ENCODE measurements at places on chromosomes 16 and 17. TPM values are rescaled to one million over a fixed set of nuclear protein-coding genes. Genes with fewer than 3 reads are reported as not detected.

PPM1E gene
- total RNA-seq = 15.5 TPM

PIPOX gene
- 3.3 TPM for total RNA-seq

GRCh38 chr17:42677921-42678781 is 1.4 kb upstream of the PLEKHH3 start:
- peak; percentile 81 for DNase-seq
- H3K27ac ChIP-seq = peak overlapping the region; percentile 99
- H3K36me3 ChIP-seq = no peaks in the 10 kb centered on the region
- peak overlapping the region; percentile 97 for H3K4me3 ChIP-seq
- H3K27me3 ChIP-seq = peaks cover 18% of the 10 kb centered on the region
- peaks cover 56% of the 10 kb centered on the region for H3K4me1 ChIP-seq

- peak; percentile 35 for DNase-seq
- H3K27ac ChIP-seq = no peak overlapping the region
- no peaks in the 10 kb centered on the region for H3K36me3 ChIP-seq
- peaks cover 8% of the 10 kb centered on the region for H3K4me1 ChIP-seq
- H3K27me3 ChIP-seq = no peaks in the 10 kb centered on the region
- no peak overlapping the region for H3K4me3 ChIP-seq
Measured at GRCh38 chr16:52861614-52862022, 191.1 kb downstream of the CHD9NB start.

AHSP gene
- not detected for total RNA-seq

DNA sequence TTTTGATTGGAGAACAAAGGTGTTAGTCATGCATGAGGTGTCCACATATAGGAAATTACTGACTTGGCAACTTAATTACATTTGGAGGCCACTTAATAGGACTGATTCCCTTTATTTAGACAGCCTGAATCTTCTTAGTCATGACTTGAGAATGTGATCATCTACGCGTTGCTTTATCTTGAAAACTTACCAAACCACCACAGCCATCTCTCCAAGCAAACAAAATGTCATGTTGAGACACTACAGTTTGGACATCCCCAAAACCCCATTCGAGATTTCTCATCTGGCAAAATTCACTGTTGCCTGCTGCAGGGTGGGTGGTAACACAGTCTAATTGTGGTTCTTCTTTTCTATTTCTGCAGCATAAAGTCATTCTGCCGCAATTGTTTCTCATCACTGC is 176.5 kb upstream of the CDH5 start:
- H3K4me1 ChIP-seq = peaks cover 20% of the 10 kb centered on the region
- peaks cover 18% of the 10 kb centered on the region for H3K27me3 ChIP-seq
- no peaks in the 10 kb centered on the region for H3K36me3 ChIP-seq
- no peak overlapping the region for H3K27ac ChIP-seq
- H3K4me3 ChIP-seq = no peak overlapping the region

DNA sequence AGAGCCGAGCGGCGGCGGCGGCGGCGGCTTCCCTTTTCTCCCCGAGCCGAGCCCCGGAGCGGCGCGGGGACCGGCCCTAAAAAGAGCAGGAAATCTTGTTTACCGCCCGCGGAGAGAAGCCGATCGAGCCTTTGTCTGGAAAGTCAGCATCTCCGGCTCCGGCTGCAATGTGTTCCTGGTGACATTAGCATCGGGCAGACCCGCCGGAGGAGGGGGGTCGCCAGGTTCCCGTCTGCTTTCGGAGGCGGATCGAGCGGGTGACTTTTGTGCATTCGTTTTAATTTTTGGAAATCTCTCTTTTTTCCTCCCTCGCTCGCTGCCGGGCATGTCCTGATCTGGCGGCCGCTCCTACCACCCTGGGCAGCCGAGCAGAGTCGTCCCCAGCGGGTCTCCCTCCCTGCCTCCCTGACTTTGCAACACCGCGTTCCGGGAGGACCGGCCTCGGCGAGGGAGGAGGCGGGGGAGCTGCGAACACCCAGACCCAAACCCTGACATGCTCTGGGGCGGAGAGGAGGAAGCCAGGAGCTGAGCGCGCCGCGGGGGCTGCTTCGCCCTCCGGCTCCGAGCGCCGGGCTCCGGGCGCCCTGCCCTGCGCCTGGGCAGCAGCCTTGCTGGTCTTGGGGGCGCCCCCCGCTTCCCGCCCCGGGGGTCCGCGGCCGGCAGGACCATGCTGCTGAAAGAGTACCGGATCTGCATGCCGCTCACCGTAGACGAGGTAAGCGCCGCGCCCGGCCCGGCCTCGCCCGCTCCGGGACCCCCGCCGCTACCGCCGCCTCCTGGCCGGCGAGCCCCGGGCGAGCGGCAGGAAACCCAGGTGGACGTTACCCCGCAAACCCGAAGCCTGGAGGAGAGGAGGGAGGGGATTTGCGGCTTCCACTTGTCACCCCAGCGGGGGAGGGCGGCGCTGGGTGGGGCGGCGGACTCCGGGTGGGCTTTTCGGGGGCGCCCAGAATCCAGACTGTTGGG is 690 bp downstream of the PITPNC1 start:
- H3K27me3 ChIP-seq = no peaks in the 10 kb centered on the region
- peaks cover 7% of the 10 kb centered on the region for H3K36me3 ChIP-seq
- H3K4me3 ChIP-seq = peak overlapping the region; percentile 91

- no peaks in the 10 kb centered on the region for H3K4me1 ChIP-seq
- peaks cover 16% of the 10 kb centered on the region for H3K27me3 ChIP-seq
- H3K27ac ChIP-seq = no peak overlapping the region
Measured at GRCh38 chr16:23286131-23286532, 16.0 kb upstream of the SCNN1B start.

IFT20 gene
- 14.0 TPM for total RNA-seq

DNA sequence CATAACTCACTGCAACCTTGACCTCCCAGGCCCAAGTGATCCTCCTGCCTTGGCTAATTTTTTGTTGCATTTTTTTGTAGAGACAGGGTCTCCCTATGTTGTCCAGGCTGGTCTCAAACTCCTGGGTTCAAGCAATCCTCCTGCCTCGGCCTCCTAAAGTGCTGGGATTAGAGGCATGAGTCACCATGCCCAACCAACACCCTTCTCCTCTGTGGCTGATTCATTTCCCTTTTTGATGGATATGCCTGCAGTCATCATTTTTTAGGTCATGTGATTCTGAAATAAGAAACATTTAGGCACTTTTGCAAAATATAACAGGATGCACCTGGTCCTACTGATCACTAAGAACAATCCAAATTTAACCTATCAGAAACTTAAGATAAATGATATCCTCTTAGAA is 44.0 kb upstream of the YPEL2 start:
- H3K4me3 ChIP-seq = no peak overlapping the region
- no peaks in the 10 kb centered on the region for H3K36me3 ChIP-seq
- peaks cover 6% of the 10 kb centered on the region for H3K4me1 ChIP-seq
- no peak for DNase-seq
- no peak overlapping the region for H3K27ac ChIP-seq

GRCh38 chr17:51036084-51036483 is 84.6 kb downstream of the SPAG9 start:
- no peak for DNase-seq
- H3K27me3 ChIP-seq = no peaks in the 10 kb centered on the region
- H3K4me1 ChIP-seq = peaks cover 28% of the 10 kb centered on the region

DNA sequence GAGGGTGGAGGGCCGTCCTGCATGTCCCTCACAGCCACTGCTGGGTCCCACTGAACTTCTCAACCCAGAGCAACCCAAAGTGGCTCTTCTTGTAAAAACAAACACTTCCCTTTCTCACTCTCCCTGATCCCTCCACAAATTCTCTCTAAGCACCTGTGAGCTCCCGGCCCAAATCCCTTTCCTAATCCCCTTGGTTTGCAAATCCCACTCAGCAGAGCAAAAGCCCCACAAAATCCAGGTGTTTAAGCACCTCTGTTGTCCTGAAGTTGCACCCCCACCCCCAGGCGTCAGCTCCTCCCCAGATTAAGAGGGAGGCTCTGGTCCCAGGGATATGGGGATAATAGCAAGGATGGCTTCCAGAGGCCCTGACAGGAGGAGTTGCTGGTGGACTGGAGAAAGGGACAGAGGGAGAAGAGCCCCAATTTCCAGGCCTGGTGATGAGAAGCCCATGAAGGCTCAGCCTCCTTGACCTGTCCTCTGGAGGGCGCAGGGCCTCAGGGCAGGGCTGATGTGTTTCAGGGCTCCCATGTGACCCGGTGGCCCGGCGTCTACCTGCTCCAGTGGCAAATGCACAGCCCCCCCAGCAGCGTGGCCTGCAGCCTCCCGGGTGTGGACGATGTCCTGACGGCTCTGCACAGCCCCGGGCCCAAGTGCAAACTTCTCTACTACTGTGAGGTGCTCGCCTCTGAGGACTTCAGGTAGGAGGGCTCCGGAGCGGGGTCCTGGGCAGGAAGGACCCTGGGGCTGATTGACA is 23.0 kb downstream of the NAGPA start:
- H3K27me3 ChIP-seq = peaks cover 17% of the 10 kb centered on the region
- H3K36me3 ChIP-seq = no peaks in the 10 kb centered on the region
- H3K4me1 ChIP-seq = no peaks in the 10 kb centered on the region
- no peak overlapping the region for H3K4me3 ChIP-seq
- DNase-seq = no peak

DNA sequence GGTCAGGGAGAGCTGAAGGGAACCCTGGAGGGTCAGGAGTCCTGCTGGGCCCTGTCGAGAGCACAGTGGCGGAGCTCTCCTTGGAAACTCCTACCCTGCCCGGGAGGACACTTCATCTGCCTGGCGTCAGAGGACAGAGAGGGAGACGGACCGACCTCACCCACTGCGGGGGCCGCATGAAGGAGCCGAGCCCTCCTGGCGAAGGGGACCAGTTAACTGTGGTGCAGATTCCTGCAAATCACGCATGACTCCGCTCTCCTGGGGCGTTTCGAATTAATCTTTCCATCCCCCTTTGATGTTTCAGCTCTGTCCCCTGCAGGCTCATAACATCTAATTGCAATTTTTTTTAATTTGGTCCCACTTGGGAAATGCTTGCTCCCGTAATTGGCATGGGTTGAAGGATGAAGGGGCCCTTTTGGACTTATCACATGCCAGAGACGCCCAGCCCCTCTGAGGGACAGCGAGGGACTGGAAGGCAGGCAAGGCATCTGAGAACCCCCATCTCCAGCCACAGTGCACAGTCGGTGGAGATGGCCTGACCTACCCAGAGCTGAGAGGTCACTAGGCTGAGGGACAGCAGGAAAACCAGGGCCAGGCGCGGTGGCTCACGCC is 26.5 kb downstream of the RPH3AL start:
- peaks cover 17% of the 10 kb centered on the region for H3K27me3 ChIP-seq
- H3K4me3 ChIP-seq = no peak overlapping the region
- no peak for DNase-seq
- no peak overlapping the region for H3K27ac ChIP-seq
- H3K36me3 ChIP-seq = no peaks in the 10 kb centered on the region
- H3K4me1 ChIP-seq = peaks cover 9% of the 10 kb centered on the region

CDH11 gene
- 31.7 TPM for total RNA-seq

NPIPA2 gene
- total RNA-seq = 10.1 TPM

DNA sequence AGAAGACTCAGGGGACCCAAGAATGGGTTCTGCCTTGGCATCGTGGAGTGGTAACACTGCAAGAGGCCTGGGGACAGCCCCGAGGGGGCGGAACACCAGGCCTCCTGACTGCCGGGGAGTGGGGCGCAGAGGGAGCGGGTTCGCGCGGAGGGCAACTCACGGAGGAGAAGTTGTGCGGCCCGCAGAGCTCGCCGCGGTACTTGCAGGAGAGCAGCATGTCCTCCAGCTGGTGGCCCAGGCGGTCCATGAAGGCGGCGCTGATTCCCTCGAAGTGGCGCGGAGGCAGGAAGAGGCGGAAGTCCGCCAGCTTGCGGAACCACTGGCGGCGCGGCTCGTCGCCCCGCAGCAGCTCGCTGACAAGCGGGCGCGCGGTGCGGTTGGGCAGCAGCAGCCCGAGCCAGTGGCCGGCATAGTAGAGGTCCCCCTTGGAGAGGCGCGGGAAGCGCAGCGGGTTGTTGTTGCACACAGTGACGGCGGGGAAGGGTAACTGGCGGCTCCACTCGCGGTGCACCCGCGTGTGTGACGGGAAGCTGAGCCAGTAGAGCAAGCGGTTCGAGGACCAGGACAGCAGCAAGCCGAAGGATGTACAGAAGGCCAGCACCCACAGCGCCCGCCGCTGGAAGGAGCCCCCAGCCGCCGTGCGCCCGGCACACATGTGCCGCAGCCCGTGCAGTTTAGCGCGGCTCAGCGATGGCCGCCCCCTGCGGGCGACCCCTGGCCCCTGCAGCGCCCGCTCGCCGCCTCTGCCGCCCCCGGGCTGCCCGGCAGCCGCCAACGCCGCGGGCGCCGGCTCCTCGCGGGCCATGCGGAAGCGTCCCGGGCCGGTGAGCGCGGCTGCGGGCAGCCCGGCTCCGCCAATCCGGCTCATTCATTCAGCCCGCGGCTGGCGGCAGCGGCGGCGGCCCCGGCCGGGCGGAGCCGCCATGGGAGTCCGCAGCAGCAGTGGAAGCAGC is 1.6 kb downstream of the ASIC2 start:
- peaks cover 89% of the 10 kb centered on the region for H3K27me3 ChIP-seq
- H3K4me3 ChIP-seq = peak overlapping the region; percentile 88
- DNase-seq = peak; percentile 14
- H3K36me3 ChIP-seq = no peaks in the 10 kb centered on the region

Measured in neural crest cell (in vitro differentiated cells).